AG08395 (cell line): ENCODE measurements at places on chromosomes 3 and 15.

GRCh38 chr3:127674101-127674721 is 1.5 kb downstream of the ABTB1 start:
- DNase-seq = no peak

DNA sequence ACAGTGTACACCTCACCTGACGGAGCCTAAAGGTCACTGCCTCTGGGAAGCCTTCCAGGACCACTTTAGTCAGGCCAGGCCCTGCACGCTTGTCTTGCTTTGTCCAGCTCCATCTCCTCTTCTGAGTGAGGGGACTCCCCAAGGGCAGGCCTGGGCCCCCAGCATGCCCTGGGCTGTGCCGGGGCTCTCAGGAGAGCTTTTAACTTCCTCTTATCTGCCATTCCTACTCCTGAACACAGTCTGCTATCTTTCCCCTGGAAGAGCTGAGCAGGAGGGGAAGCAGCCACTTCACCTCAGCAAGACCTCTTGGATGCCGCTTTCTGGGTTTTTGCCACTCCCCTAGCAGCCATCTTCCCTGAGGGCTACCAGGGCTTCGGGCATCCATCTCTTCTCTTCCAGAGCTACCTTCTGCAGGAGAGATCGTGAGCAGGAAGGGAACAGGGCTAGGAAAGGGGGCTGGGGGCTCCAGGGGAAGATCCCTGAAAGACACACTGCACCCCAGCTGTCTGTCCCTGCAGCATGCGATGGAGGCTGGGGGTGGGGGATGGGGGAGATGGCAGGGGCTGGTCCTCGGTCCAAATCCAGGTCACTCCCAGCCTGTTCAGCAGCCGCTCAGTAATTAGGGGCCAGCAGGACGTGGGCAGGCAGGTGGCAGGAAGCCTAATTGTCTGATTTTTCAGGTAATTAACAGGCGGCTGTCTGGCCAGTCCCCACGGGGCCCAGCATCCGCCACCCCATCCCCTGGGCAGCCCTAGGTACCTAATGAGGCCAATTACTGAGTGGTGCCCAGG is 19.9 kb upstream of the RPL29 start:
- DNase-seq = no peak

DNA sequence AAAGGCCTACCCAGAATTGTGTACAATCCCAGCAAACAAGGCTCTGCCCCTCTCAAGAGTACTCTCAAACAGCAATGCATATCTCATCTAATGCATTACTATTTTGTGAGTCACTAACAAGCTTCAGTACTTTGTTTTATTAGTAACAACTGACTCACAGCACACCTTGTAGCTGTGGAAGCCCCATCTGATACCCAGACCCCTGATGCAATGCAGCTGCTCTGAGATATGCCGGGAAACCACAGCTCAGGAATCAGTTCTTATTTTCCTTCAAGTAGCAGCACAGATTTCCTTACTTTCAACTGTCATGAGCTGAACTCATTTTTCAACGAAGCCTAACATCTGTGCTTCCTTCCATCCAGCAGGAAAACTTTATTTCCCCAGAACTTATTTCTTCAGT is 37.8 kb downstream of the CCNL1 start:
- peak; percentile 53 for DNase-seq

DNA sequence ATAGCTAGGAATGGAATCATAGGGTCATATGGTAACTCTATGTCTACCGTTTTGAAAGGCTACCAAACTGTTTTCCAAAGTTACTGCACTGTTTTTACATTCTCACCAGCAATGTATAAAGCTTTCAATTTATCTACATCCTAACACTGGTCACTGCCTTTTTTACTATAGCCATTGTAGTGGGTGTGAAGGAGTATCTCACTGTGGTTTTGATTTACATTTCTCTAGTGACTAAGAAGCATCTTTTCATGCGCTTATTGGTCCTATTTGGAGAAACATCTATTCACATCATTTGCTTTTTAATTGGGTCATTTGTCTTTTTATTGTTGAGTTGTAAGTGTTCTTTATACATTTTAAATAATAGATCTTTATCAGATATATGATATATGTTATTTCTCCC is 53.3 kb downstream of the PIK3R4 start:
- no peak for DNase-seq

DNA sequence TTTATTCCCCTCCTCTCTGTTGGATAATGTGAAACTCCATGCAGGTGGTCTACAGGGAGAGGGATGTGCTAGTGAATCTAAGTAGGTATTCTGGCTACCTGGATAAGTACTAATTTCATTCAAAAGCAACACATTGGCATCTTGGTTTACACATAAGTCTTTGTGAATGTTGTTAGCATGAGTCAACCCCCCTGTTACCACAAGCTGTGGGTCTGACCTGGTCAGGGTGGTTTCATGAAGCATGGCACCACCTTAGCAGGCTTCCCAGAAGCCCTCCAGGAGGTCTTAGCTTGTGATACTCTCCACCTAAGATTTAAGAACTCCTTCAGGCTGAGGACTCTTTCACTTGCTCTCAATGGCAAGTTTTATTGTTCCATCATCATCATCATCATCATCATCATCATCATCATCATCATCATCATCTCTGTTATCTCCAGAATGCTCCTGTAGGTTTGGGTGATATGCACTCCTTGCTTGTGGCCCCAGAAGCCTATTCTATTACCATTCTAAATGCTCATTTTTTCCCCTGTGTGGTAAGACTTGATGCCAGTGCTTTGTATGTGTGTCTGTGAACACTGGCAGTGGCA is 62.8 kb downstream of the EPHB1 start:
- DNase-seq = no peak

- no peak for DNase-seq
Measured at GRCh38 chr3:149816311-149816710, 3.3 kb downstream of the RNF13 start.

DNA sequence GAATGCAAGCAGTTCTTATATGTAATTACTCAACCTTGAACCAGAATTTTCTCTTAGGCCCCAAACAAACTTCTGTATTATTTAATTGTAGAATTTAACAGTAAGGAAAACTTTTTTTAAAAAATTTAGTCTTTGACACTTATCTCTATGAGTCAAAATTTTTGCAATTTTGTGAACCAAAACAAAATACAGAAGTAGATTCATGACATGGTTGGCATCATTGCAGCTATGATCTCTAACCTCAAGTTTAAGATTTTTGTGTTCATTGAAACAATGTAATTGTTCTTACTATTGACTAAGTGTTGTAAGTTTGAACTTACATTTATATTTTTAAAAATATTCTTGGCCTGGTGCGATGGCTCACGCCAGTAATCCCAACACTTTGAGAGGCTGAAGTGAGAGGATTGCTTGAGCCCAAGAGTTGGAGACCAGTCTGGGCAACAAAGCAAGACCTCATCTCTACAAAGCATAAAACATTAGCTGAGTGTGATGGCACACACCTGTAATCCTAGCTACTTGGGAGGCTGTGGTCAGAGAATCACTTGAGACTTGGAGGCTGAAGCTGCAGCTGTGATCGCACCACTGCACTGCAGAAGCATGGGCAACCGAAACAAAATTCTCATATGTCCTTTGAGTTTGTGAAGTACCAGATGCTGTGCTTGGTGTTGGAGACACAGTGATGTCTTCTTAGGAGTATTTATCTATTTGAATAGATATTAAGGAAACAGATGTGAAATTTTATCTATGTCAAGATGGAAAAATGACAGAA is 39.7 kb downstream of the STT3B start:
- no peak for DNase-seq

- DNase-seq = no peak
Measured at GRCh38 chr3:15223685-15224572, 17.9 kb downstream of the CAPN7 start.

DNA sequence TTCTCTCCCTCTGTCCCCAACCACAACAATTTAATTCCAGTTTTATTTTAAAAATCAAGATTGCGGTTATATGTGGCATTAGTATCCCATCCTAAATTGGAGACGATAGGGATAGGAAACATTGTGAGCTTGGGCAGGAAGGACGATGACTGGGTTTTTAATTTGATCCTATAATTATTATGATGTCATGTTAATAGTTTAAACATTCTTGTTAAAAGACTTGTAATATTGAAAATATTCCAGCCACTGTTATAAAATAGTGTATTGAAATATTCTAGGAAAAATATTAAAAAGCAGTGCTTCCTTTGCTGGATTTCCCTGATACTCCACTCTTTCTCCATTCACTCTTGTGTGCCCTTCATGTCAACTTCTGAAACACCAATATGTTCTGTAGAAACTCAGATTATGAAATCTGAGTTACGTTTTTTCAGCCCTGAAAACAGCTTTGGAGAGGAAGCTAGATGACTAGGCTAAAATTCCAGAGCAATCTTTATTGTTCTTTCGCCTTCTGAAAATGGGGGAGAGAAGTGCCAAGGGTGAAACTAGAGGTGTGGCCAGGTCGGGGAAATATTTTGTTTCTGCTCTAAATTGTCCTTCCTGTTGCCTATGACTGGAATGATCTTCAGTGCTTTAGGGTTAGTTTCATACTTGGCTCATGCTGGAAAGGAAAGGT is 46.1 kb upstream of the MAP3K13 start:
- no peak for DNase-seq

GRCh38 chr15:91268510-91268909 is 168.5 kb downstream of the SV2B start:
- DNase-seq = no peak

- no peak for DNase-seq
Measured at GRCh38 chr3:7874116-7874515, 627.5 kb upstream of the LMCD1 start.

GRCh38 chr3:10193692-10194327 is 29.1 kb downstream of the IRAK2 start:
- no peak for DNase-seq

GRCh38 chr3:112688819-112689218 is 47.9 kb upstream of the CCDC80 start:
- DNase-seq = no peak

DNA sequence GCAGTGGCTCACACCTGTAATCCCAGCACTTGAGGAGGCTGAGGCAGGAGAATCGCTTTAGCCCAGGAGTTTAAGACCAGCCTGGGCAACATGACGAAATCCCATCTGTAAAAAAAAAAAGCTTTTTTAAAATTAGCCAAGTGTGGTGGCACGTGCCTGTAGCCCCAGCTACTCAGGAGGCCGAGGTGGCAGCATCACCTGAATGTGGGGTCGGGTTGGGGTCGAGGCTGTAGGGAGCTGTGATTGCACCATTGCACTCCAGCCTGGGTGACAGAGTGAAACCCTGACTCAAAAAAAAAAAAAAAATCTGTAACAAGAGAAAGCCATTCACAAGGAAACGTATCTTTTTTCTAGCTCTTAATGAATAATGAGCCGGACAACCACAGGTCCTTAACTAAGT is 74.7 kb upstream of the DLG1 start:
- DNase-seq = no peak

DNA sequence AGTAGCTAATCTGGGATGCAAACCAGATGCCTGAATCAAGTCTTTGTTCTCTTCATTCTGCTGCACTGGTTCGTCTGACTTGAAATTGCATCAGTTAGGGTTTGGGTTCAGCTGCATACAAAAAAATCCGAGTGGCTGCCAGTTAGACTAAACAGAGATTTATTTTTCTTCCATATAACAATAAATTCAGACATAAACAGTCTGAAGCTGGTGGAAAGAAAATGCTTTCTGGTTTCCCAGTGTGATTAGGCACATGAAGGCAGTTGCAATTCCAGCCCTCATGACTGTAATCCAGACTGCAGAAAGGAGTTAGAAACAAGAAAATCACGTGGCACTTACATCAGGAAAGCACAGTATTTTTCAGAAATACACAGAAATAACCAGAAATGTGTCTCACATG is 930.7 kb downstream of the MCTP2 start:
- DNase-seq = no peak

DNA sequence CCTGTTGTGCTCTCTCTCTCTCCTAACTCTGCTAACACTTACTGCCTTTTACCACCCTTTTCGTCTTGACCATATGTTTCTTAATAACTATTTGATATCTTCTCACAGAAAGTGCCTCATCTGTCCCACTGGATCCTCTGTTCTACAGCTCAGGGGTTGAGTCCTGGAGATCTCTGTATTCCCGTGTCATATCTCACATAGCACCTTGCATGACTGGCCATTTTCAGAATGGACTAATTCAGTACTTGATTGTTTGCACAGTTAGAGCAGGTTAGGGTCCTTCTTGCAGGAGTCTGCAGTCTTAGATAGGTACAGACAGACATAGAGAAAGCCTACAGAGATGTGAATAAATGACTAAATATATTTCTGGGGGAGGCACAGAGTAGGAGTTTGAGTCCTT is 20.9 kb downstream of the HACD3 start:
- DNase-seq = no peak

DNA sequence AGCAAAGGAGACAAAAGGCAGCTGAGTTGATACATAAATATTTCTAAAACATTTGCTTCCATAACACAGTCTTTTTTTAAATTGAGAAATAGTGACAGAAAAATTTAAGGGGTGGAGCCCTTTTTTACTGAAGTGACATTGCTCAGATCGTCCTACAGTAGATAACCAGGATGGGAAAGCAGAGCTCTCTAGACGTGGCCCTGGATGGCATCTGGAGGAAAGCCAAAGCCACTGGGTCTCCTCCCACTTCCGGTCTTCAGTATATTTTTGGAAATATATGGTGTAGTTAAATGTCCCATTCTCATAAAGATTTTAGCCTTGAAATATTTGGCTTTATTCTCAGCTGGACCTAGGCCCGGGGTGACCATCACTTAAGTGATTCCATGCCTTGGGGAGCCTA is 326.1 kb downstream of the ZNF621 start:
- DNase-seq = no peak

- DNase-seq = no peak
Measured at GRCh38 chr3:101138817-101139216, 145.6 kb upstream of the ABI3BP start.
